ENCODE measurements at places on chromosomes 13 and 19. TPM values are rescaled to one million over a fixed set of nuclear protein-coding genes. Genes with fewer than 3 reads are reported as not detected.

- DNase-seq, result no peak
These were observed 4.2 kb downstream of the PSG2 start for GRCh38 chr19:43078311-43078710.

GRCh38 chr13:35252536-35253205 lies 223.8 kb downstream of the MAB21L1 start:
- DNase-seq, result no peak

GRCh38 chr19:29308977-29309590 lies 96.1 kb upstream of the UQCRFS1 start:
- DNase-seq, result no peak

GRCh38 chr13:45398877-45399276 lies 19.3 kb downstream of the SLC25A30 start:
- DNase-seq, result no peak

DNA sequence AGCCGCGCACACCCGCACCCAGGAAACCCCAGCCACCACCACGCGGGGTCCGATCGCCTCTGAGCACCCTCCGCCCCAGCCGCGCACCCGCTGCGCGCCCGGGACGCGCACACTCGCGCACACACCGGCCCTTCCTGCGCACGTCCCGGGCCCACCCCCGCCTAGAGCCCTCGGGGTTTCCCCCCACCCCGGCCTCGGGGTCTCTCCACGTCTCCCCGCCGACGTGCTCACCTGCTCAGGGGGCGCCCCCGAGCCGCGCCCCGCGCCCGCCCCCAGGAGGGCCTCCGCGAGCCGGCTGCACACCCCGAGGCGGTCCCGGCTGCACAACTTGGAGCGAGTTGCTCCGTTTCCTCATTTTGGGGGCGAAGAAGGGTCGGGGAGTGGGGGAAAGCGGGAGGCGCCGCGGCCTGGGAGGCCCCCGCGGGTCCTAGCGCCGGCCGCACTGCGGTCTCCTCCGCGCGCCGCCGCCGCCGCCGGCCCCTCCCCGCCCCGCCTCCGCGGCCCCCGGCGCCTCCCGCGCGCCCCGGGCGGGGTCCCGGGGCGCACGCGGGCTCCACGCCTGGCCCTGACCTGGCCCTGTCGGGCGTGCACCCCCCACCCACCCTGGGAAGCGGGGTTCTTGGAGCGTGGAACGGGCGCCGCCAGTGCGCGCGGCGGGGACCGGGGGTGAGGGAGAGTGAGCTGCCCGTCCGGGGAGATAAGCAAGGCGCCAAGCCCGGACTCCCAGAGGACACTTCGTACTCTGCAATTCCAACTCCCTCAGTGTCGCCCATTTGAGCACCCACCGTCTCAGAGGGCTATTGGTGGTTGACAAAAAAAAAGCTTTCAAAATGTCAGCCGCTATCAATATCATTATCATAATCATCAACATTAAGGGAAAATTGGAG lies at the start of gene MATK:
Gene MATK, minus strand, starts transcription at position 444 of the 887 bp plus-strand sequence. CDS start 1,246 bp downstream, outside the sequence.
- no peak for DNase-seq

DNA sequence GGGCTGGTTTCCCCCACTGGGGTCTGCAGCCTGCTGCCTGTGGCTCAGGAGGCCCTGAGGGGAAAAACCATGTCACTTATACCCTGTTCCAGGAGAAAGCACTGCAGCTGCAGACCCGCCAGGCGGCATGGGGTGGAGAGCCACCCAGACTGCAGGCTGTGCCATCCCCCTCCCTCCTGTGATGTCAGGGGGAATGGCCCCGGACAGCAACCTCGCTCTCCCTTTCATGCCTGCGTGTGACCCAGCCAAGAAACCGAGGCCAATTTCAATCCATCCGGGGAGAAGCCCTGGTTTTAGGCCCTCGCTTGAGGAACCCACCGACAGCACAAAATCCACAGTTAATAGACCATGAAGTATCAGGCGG lies 37.2 kb upstream of the MATK start:
- no peak for DNase-seq

DNA sequence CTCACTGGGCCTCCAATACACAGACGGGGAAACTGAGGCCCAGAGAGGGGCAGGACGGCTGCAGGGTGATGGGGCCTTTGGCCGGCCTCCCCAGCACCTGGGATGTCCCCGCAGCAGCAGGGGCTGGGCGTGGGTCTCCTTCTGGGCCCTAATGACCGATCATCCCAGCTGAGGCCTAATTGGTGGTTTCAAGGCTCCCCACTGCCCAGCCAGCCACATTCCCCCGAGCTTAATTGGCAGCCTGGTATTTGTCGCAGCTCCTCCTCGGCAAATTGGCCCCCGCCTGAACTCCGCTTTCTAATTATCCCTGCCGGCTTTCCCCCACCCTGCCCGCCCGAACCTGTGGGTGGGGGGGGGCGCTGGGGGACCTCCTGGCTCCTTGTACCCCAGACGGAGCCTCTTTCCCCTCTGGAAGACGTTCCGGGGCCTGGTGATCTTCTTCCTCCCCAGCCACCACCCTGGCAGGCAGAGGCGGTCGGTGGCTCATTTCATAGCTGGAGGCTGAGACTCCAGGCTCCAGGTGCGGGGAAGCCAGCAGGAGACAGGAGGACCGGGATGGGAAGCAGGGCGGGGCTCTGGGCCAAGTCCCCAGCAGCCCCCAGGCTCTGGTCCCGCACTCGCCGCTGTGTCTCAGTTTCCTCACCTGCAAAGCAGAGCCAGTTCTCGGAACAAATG lies 27.2 kb upstream of the WDR18 start:
- no peak for DNase-seq

- no peak for DNase-seq
These were observed 49.6 kb downstream of the USP12 start for GRCh38 chr13:27122036-27122435.

GRCh38 chr13:99399623-99399974 lies 92.4 kb upstream of the GPR183 start:
- DNase-seq, result no peak

GRCh38 chr13:49532593-49532992 lies 36.8 kb downstream of the PHF11 start:
- no peak for DNase-seq

DNA sequence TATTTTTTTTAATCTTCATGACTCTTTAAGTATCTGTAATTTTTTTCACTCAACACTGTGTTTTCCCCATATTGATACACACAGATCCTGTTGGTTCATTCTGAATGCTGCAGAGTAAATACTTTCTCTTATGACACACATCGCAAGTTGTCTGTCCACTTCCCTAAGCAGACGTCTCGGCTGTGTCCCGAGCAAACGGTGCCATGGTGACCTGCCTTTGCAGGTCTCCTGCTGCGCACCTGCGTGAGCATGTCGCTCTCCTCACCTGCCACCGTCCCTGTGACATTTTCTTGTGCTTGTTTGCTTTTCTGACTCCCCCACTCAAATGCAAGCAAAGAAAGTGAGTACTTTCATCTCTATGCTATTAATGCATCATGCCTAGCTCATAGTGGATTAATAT lies 57.8 kb downstream of the CCDC70 start:
- no peak for DNase-seq

GRCh38 chr19:41932259-41932719 lies 4.0 kb upstream of the ERFL start:
- DNase-seq, result no peak

GRCh38 chr13:23621316-23621645 lies 51.1 kb downstream of the TNFRSF19 start:
- no peak for DNase-seq

- no peak for DNase-seq
These were observed 76.8 kb downstream of the KCTD12 start for GRCh38 chr13:76809389-76809788.

DNA sequence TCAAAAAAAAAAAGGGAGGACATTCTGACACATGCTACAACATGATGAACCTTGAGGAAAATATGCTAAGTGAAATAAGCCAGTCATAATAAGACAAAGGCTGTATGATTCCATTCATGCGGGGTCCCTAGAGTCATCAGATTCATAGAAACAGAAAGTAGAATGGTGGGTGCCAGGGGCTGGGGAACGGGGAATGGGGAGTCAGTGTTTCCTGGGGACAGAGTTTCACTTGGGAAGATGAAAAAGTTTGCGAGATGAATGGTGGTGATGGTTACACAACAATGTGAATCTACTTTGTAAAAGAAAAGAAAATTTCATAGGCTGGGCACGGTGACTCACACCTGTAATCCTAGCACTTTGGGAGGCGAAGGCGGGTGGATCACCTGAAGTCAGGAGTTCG lies 6.1 kb upstream of the CLEC4G start:
- no peak for DNase-seq

GRCh38 chr19:8585894-8586750 lies 8.9 kb upstream of the MYO1F start:
- no peak for DNase-seq

DNA sequence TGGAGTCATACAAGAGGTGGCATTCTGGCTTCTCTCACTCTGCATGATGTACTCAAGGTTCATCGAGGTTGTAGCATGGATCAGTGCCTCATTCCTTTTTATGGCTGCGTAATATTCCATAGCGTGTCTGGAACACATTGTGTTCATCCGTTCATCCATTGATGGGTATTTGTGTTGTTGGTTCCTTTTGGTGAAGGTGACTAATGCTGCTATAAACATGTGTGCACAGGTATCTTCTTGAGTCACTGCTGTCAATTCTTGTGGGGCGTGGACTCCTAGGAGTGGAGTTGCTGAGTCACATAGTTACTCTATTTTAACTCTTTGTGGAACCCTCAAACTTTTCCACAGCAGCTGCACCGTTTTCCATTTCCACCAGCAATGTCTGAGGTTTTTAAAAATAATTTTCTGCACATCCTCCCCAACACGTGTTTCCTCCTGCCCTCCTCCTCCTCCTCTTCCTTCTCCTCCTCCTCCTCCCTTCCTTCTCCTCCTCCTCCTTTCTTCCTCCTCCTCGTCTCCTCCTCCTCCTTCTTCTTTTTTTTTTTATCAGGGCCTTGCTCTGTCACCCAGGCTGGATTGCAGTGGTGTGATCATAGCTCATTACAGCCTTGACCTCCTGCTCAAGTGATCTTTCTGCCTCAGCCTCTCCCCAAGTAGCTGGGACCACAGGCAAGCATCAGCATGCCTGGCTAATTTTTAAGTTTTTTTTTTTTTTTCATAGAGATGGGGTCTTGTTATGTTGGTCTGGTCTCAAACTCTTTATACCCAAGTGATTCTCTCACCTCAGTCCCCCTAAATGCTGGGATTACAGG lies 2.0 kb upstream of the TMEM221 start:
- no peak for DNase-seq

- no peak for DNase-seq
These were observed 657 bp downstream of the ZNF550 start for GRCh38 chr19:57559008-57559403.

- DNase-seq, result no peak
These were observed 647 bp upstream of the KLF12 start for GRCh38 chr13:74134777-74135325.

- DNase-seq, result peak; percentile 67
These were observed 20.9 kb downstream of the TECR start for GRCh38 chr19:14550201-14550754.

DNA sequence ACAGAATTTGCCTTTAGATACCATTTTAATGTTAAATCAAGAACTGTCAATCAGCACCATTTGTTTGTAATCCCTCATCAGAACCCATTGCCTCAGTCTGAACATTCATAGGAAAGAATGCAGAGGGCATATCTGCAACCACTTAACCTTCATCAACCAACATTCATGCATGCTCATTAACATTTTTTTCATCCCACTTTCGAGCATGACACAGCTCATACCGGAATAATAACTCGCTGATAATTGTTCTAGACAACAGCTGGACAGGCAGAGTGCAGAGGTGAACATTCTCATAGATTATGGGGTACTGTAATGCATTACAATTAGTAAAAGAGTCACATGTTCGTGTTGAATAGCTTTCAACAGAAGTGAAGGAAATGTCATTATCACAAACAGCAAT lies 216.8 kb downstream of the DIAPH3 start:
- no peak for DNase-seq

DNA sequence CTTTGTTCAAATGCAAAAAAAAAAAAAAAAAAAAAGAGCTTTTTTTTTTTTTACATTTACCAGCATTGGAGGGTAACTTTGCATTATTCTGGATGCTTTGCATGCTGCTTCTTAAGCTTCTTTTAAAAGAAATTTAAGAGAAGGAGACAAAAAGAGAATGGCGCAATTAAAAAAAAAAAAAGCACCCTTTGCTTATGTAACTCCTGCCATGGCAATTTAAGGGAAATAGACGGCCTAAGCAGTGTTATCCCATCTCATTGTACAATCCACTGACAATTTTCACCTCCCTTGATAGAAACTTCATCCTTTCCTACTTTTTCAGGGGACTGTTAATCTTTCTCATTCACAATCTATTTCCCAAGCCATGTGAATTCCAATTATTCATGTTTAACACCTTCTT lies 129.8 kb downstream of the KCTD12 start:
- no peak for DNase-seq

DNA sequence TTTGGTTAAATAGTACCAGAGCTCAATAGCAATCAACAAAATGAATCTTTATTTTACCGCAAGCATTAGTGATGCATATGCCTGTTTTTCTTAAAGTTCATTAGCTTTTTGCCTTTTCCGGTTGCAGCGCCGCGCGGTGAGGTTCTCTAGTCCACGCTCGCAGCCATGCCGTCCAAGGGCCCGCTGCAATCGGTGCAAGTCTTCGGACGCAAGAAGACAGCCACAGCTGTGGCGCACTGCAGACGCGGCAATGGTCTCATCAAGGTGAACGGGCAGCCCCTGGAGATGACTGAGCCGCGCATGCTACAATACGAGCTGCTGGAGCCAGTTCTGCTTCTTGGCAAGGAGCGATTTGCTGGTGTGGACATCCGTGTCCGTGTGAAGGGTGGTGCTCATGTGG lies 42.1 kb upstream of the ZNF486 start:
- no peak for DNase-seq

DNA sequence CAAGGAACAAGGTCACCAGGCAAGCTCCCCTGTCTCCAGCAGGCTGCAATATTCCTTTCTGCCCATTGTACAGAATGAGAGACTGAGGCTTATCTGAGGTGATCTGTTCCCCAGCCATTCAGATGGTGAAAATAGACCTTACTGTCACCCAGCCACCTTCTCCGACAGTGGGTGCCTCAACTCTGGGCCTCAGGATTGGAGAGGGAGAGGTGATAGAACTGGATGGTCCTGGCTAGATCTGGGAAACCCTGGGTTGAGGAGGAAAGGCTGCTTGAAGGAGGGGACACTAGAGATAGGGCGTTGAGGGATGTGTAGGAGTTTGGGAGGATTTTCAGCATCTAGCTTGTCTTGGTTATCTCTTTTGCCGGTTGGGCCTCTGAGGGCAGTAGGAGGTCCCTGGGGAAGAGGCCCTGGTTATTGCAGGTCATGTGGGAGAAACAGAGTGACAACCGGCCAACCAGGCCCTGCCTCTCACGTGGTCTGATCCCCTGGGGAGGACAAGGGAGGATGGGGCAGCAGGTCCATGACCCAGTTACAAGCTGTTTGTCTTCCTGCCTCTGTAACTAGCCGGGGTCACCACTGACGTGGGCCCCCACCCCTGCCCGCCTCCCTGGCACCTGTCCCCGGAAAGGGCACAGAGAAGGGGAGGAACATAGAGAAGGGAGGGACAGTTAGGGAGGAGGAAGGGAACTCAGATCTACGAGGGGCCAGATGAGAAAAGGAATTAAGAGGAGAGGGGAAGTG lies 8.2 kb downstream of the NFIC start:
- DNase-seq, result peak; percentile 62

- no peak for DNase-seq
These were observed 32.8 kb downstream of the TSC22D1 start for GRCh38 chr13:44543369-44543768.

Gene ZNF229
- 7.3 TPM for total RNA-seq

Gene MZT1
- 4.7 TPM for total RNA-seq

Gene SERPINE3
- not detected for total RNA-seq

Gene RUBCNL
- 4.3 TPM for total RNA-seq

Gene POLR1D
- total RNA-seq, result 153 TPM

Gene ZNF264
- total RNA-seq, result 50.4 TPM

Gene ACTMAP
- total RNA-seq, result 11.6 TPM

Gene STAP2
- 37.8 TPM for total RNA-seq

Gene CGB2
- total RNA-seq, result not detected

Gene POLR2E
- total RNA-seq, result 137 TPM

Gene FFAR2
- 0.17 TPM for total RNA-seq

Gene PKN1
- 136 TPM for total RNA-seq

Gene GET3
- 64.8 TPM for total RNA-seq

Measured in mucosa of gallbladder (tissue), 1 donor.